Forelimb muscle (tissue), 1 donor: ENCODE measurements at places on chromosomes 11 and 22. TPM values are rescaled to one million over a fixed set of nuclear protein-coding genes. Genes with fewer than 3 reads are reported as not detected.

DNA sequence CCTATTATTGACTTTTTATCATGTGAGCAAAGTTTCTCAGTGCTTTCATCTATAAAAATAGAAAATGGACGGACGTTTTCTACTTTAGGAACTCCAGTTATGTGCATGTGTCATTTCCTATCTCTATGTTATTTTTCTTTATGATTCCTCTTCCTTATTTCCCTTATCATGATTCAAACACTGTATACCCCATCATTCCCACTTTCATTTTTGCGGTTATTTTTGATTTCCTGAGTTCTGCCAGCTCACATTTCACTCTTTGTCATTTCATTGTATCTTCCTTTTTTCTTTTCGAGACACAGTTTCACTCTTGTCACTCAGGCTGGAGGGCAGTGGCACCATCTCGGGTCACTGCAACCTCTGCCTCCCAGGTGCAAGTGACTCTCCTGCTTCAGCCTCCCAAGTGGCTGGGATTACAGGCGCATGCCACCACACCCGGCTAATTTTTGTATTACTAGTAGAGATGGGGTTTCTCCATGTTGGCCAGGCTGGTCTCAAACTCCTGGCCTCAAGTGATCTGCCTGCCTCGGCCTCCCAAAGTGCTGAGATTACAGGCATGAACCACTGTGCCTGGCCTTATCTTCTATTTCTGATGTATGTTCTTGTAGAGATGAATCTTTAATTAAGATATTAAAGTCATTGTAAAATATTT lies 21.5 kb downstream of the C11orf58 start:
- no peak for DNase-seq

DNA sequence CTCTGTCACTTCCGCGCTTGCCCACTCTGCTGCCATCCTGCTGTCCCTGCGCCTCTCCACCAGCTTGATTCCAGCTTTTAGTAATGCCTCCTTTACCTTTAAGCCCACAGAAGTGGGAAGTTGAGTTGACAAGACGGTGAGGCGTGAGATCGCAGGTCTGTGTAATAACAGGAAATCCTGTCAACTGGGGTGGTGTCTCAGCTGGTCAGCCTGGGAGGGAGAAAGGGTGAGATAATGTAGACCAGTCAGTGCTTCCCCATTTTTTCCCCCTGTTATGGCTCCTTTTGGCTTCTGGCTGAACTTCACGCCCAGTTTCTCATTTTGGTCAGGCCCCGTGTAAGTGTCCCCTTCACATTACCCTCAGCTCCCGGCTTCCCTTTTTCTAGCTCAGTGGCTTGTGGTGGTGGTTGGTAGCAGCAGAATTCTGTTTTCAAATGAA lies 98.9 kb downstream of the TRAF6 start:
- DNase-seq, result no peak

DNA sequence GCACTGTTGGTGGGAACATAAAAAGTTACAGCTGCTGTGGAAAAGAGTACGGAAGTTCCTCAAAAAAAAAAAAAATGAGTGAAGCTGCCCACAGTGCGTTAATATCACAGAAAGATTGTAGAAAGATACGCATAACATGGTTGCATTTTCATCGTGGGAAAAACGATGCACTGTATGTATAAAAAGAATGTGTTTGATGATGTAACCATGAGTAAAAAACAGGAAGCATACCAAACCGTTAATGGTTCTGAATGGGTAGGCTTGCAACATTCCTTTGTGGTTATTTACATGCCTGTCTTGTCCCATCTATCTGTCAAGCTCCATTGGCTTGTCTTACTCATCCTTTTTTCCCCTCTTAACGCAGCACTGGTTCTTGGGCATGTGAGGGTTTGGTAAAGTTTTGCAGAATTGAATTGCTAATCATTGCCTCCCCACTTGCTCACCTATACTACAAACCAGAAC lies 33.8 kb upstream of the DKK3 start:
- no peak for DNase-seq

- DNase-seq, result no peak
Measured at GRCh38 chr22:24033731-24034130, 22.6 kb downstream of the CABIN1 start.

- DNase-seq, result peak; percentile 78
Measured at GRCh38 chr11:1908618-1909017, 10.9 kb upstream of the TNNT3 start.

- no peak for DNase-seq
Measured at GRCh38 chr11:89184021-89184420, 6.3 kb downstream of the TYR start.

DNA sequence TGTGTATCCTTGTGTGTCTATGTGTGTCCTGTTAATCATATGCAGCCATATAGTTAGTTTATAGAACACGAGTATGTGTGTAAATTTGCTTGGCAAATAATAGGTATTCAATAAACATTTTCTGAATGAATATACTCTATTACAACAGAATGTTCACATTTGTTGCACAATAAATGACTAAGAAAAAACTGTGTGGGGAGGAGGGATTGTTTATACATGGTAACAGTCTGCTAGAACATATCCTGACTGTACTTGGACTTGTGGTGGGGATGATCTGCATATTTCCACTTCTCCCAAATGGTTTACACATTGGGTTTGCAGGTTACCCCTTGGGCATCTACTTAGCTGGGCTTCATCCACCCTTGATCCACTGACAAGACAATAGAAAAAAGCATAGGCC lies 194.6 kb downstream of the INSC start:
- DNase-seq, result no peak

- no peak for DNase-seq
Measured at GRCh38 chr22:23315341-23315917, 135.1 kb downstream of the BCR start.

GRCh38 chr22:32809786-32810554 lies 8.5 kb downstream of the TIMP3 start:
- DNase-seq, result no peak

DNA sequence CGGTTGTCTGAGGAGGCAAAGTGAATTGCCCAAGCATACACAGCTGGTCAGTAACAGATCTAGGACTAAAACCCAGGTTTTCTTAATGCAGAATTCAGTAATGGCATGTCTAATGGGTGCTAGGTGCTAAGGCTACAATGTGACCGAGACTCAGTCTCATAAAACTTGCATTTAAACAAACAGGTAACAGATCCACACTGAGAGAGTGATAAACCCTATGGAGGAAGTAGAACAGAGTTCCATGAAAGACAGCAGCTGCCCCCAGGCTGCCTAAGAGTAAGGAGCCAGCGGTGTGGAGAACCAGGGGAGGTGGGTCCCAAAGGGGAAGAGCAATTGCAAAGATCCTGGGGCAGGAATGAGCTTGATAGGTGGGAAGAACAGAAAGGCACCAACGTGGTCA lies 27.3 kb downstream of the MMP13 start:
- DNase-seq, result no peak

DNA sequence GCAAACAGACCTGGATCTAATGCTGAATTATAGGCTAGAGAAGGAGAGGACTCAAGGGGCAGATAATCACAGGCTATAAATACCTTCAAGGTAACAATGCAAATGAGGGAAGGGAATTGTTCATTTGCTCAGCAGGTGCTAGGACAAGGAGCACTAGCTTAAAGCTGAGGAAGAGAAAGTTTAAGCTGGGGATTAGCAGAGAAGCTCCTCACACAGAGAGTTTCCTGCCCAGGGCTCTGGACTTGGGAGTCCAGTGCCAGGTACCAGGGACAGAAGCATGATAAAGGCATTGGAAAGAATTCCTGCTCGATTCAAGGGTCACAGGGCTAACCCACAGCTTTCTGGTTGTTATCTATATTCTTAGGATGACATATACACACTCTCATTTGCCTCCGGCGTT lies 509.9 kb downstream of the NTM start:
- DNase-seq, result no peak

DNA sequence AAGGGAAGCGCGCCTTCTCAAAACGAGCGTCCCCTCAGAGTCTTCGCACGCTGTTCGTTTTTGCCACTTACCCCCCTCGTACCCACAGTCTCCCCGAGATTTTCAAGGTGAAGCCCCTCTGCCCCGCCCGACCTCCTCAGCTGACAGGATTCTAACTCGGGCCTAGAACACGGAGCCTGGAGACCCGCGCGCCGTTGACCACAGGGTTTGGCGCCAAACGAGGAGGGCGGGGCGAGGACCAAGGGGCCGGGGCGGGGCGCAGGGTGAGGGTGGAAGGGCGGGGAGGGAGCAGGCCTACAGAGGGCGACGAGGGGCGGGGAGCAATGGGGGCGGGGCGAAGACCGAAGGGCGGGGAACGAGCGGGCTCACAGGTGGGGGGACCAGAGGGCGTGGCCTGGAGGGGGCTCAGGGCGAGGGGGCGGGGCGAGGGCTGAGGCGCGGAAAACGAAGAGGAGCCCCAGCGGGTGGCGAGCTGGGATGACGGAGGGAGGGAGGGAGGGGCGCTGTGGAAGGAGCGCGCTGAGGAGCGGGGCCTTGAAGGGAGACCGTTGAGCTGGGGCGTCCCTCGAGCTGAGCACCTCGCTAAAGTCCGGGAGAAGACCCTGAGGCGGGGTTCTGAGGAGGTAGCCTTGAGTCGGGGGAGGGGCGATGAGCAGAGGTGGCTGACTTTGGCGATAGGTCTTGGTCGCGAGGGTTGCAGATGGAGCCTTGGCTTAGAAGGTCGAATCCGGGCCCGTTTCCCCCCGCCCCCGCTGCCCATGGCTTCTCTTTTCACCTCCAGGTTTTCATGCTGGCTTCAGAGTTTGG lies at the start of gene DMC1:
Gene DMC1 (minus strand): TSS at position 212 of the 807 bp plus-strand sequence. CDS start 1,927 bp downstream, outside the sequence.
- DNase-seq, result no peak

DNA sequence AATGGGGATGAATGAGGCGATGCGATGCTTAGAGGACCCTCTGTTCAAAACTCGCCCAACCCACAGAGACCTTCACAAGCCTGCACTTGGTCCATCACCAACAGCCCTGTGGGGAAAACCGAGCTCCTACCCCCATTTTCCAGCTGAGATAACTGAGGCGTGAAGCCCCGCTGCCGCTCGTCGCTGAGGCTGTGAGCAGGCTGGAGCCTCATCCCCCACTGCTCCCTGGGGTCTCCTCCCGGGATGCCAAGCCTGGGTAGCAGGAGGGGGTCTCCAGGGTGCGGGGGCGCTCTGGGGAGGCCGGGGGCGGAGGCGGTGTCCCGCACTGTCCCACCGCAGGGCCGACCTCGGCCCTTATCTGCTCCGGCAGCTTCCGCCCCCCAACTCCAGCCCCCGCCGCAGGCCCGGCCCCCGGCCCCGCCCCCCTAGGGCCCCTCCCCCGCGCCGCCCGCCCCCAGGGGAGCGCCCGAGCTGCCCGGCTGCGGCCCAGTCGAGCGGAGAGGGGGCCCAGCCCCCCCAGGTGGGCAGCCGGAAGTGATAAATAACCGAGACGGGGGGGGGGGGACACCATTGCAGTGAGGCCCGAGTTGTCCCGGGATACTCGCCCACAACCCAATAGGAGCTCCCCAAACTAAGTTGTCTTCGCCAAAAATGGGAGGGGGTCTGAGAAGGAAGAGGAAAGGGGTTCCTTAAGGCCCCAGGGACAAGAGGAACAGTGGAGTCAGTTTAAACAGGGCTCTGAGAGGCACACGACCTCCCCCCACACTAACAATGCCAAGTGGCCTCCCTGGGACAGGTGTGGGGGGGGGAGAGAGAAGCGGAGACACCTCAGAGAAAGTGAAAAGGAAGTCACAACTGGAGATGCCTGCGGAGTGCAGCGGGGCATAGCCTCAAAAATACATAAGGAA lies 8.3 kb upstream of the SLC39A13 start:
- DNase-seq, result no peak

DNA sequence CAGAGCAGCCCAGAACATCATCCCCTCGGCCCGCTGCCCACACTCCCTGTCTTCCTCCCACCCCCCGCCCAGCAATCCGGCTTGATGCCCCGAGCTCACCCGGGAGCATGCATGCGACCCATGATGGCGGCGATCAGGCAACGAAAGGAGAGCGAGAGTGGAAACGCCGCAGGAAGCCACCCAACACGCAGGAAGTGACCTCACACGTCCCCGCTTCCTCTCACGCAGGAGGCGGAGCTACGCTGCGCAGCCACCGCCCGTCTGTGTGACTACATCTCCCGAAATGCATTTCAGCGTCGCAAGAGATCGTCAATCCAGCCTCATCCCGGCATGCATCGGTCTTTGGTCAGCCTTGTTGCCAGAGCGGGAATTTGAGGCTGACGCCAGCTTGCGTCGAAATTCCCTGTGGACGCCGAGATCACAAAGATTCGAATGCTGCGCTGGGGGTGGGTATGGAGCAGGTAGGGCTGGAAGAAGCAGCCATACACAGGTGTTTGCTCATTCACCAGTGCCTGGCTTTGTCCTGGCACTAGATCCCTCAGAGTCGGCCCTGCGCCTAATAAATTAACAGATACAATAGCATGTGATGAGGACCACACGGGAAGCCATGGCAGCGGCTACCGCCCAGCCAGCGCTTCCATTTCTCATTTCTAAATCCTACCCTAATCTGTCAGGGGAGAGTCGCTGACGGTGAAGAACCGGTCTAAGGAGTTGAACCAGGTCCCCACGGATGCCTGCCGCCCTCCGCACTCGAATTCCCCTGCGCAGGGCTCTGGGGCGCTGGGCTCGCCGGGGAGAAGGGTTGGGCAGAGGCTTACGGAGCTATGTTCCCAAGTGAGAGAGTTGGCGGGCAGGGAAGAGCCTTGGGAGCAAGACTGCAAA lies at the start of gene RPS13:
Gene RPS13 (minus strand): TSS at position 148 of the 882 bp plus-strand sequence. CDS start 26 bp downstream, at position 122.
- DNase-seq, result peak; percentile 99

- DNase-seq, result no peak
Measured at GRCh38 chr11:11670574-11670973, 48.8 kb upstream of the GALNT18 start.

DNA sequence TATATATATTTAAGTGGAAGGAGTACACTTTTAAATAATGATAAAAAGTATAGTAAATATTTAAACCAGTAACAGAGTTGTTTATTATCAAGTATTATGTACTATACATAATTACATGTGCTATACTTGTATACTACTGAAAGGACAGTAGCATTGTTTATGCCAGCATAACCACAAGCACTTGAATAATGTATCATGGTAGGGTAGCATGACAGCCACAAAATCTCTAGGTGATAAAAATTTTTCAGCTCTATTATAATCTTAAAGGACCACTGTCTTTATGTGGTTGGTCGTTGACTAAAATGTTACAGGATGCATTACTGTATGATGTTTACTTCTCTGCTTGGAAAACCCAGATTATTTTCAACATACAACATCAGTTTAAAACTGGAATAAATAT lies 349.2 kb downstream of the CASP12 start:
- no peak for DNase-seq

Gene OR8K1
- polyA plus RNA-seq, result not detected

Gene CRYBB3
- 0.32 TPM for polyA plus RNA-seq

Gene FGF19
- polyA plus RNA-seq, result 0.53 TPM

Gene NAA40
- 17.5 TPM for polyA plus RNA-seq

Gene MS4A4E
- 1.4 TPM for polyA plus RNA-seq

Gene GP1BB
- polyA plus RNA-seq, result 18.3 TPM

Gene P2RY2
- 2.0 TPM for polyA plus RNA-seq
